ENCODE measurements at places on chromosomes 12 and 14.

DNA sequence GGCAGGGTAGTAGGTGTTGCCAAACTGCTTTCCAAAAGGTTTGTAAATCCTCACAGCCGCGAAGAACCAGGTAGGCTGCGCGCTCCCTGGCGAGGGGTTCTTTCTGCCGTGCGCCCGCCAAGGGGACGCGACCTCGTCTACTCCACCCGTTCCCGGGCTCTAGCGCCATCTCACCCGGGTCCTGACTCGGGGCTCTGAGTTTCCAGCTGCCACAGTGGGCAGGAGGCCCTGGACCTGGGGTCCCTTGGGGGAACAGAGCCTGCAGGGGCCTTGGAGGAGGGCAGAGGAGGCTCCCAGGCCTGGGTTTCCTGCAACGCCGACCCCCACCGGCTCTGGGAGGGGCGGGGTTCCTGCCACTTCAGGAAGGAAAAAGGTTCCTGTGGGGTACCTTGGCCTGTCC is 706 bp downstream of the ANHX start:
- no peak for DNase-seq

GRCh38 chr14:93619176-93619793 is 169.0 kb downstream of the PRIMA1 start:
- DNase-seq, result no peak

GRCh38 chr12:50059440-50060119 is 2.2 kb downstream of the ASIC1 start:
- no peak for DNase-seq

- no peak for DNase-seq
These were observed 49.4 kb downstream of the DYNC1H1 start for GRCh38 chr14:102013669-102014200.

DNA sequence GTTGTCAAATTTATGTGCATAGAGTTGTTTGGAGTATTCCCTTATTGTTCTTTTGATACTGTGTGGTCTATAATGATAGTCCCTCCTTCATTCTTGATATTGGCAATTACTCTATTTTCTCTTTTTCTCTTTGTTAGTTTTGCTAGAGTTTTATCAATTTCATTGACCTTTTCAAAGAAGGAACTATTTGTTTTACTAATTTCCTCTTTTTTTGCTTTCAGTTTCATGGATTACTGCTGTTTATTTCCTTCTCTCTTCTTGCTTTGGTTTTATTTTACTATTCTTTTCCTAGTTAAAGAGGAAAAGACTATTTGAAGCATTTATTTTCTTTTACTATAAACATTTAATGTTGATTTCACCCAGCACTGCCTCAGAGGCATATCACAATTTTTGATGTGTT is 250.9 kb upstream of the PELI2 start:
- DNase-seq, result no peak
